Cardiac septum (tissue), 1 donor: ENCODE measurements at places on chromosomes 1 and 21. TPM values are rescaled to one million over a fixed set of nuclear protein-coding genes. Genes with fewer than 3 reads are reported as not detected.

Gene SUSD4
- 6.4 TPM for total RNA-seq

Gene TSPEAR
- total RNA-seq = not detected

Gene CYP4A11
- not detected for total RNA-seq

Gene RGS8
- total RNA-seq = not detected

Gene DISP3
- total RNA-seq = 0.05 TPM

Gene NR1I3
- not detected for total RNA-seq

Gene ALX3
- total RNA-seq = 0.22 TPM

Gene ICOSLG
- total RNA-seq = 1.5 TPM

Gene S100A2
- 5.0 TPM for total RNA-seq

Gene LMX1A
- 0.22 TPM for total RNA-seq

Gene PTPN14
- total RNA-seq = 67.7 TPM

Gene DENND4B
- 42.7 TPM for total RNA-seq

Gene RAP1GAP
- total RNA-seq = 2.7 TPM

Gene SAMSN1
- total RNA-seq = 1.9 TPM

Gene FAM78B
- 2.7 TPM for total RNA-seq
